Stimulated activated CD4-positive, alpha-beta T cell treated with anti-CD3 and anti-CD28 coated beads, Interleukin-15, amount 100 ng/mL, for 1 hour (primary cell): ENCODE measurements at places on chromosomes 1 and 21.

DNA sequence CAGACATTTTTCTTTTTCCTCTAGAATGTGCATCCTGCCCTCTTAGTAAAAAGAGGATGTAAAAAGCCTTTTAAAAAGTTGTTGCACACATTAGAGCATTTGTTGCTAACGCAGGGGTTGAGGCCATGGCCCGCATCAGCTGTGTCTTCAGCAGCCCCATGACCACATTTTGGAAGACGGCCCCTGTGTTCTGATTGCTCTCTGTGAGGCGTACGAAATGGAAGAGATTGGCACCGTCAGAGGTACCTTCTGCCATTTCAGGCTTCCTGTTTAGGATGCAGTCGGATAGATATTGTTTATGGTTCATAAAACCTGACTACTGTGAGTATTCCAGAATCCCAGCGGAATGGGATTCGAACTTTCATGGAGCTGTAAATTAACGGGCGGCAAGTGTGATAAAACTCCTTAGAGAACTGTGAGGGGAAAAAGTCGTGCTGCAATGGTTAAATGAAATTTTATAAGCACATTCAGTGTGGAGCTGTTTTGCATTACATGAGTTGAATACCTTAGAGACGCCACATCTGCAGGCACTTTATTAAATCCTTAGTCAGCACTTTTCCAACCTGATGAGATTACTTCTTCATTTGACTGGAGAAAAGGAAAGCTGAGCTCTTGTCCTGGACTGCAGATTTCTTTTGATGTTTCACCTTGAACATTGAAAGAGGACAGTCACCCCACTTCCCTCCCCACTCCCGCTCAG lies 273.9 kb downstream of the TM2D1 start:
- no peak for DNase-seq

DNA sequence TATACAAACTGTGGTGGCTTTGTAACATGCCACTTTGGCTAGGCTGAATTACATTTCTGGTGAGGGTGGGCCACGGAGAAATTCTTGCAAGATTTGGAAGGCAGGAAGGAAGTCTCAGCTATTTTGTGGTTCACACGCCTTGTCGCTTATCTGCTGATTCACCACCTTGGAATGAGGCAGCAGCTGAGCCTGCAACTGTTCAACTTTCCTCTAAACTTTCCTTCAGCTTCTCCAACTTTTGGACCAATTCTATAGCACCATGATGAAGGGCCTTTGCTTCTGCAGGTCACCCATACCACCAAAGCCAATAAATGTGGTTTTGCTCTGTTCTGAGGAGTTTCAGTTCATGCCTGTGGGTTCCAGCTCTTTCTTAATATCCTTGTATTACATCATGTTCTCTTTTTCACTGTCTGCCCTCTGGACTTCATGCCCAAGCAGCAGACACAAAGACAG lies 337.6 kb upstream of the SNX7 start:
- no peak for DNase-seq

DNA sequence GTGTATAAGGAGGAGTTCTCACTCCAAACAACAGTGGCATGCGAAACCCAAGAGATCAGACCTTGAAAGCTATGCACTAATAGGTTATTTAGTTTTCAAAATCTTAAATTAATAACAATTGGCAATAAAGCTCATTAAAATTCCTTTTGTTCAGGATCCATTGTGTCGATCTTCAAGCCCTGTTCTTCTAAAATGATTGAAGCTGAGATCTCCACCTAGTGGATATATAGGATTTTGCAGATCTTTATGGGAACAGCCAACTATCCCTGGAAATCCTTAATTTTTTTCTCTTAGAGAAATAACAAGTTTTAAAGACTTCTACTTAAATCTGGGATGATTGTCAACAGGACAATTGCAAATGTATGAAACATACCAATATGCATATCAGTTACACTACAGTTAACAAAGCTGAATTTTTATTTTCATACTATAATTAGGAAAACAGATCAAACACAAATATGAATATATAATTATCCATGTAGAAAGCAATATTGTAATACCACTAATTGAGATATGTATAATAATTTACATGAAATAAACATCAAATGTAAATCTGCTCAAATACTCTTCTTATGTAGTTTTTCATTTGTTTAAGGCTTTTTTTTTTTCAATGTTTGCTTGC lies 43.3 kb downstream of the LRRC53 start:
- no peak for DNase-seq

DNA sequence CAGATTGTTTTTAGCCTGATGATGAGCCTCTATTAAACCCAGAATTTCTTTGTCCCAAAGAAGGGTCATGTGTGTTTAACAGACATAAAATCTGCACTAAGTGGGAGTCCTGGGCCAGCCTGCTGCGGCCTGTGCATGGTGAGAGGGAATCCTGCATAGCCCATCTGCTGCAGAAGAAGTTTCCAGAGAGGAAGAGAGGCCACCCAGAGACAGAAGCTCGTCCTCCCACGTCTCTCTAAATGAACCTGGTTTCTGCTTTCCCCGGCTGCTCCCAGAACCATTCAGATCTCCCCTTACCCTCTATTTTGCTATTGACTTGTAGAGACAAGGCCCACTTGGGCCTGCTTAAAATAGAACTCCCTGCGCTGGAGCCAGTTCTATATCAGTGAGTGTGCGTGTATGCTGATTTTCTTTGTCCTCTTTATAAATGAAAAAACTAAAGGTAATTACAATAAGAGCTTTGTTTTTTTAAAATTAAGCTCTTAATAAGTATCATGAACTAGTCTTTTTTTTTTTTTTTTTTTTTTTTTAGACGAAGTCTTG lies 142.8 kb upstream of the RAB4A start:
- no peak for DNase-seq
